ENCODE measurements at places on chromosomes 12 and 14.
A peak's percentile ranks its signal among the peaks of the same experiment; 100 is the strongest.

- no peak for DNase-seq
Observed at GRCh38 chr14:103960457-103961055, 18.2 kb upstream of the RD3L start.

DNA sequence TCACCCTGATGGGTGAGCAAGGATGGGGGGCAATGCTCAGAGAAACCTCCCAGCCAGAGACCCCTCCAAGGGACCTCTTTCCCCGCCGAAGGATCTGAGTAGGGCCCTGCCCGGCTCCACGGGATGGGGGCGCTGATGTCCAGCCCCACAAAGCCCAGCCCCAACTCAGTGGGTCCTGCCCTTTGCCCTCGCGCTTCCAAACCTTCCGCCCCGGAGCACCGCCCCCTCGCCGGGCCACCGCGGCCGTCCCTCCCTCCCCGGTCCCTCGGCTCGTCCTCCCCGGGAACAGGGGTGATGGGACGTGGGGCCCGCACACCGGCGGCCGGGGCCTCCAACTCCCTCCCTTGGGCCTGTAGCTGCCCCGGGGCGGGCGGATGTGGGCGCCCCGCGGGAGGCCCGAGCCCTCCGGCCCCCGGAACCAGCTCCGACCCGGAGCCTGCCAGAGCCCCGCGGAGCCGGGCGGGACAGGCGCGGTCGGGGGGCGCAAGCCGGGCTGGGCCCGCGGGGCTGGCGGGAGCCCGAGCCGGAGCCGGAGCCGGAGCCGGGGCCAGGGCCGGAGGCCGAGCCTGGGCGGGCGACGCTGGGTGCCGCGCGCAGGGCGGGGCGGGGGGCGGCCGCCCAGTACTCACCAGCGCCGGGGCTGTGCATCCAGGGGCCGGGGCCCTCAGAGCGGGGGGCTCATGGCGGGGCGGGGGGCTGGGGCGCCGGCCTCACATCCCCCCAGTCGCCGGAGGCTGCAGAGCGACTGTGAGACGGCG, 386 bp downstream of the HDAC7 start:
- DNase-seq: no peak

- DNase-seq: no peak
Observed at GRCh38 chr12:77494296-77494695, 336.4 kb upstream of the NAV3 start.

GRCh38 chr12:104199964-104200363, 15.6 kb upstream of the TXNRD1 start:
- no peak for DNase-seq

DNA sequence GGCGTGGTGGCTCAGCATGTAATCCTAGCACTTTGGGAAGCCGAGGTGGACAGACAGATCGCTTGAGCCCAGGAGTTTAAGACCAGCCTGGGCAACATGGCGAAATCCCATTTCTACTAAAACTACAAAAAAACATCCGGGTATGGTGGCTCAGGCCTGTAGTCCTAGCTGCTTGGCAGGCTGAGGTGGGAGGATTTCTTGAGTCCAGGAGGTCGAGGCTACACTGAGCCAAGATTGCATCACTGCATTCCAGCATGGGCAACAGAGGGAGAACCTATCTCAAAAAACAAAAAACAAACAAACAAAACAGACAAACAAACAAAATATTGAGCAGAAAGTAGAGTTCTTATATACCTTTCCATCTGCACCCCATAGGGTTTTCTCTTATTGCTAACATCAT, 9.0 kb upstream of the SLC25A21 start:
- DNase-seq: no peak

DNA sequence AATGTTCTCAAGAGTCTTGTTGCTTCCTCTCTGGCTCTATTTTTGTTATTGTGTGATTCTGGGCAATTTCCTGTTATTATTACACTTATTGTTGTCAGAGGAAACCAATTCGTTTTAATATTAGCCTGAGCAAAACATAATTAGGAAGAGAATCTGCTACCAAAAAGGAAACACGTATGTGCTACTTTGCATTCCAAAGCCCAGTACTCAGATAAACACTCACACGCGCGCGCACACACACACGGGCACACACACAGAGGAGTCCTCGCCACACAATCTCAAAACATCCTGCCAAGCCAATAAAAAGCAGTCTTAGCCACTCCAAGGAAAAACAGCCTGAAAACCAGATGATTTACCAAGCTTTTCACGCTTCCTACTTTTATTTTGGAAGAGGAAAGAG, 400.7 kb downstream of the NUAK1 start:
- DNase-seq: no peak

DNA sequence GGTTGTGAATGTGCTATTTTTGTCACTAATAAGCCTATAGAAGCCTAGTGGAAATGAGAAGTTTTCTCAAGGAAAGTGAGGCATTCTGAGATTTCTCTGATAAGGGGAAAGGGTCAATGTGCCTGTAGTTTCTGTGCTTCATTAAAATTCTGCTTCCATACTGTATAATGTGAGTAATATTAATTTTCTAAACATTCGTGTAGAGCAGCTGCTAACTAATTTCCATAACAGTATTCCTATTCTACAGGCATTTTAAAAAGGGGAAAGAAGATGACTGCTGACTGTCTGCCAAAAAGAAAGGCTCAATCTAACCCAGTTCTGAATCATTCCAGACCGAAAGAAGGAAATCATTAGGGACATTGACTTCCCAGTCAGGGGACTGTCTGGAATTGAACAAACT, 293.3 kb upstream of the TMPO start:
- no peak for DNase-seq

- no peak for DNase-seq
Observed at GRCh38 chr14:51552275-51552674, 99.4 kb upstream of the FRMD6 start.

DNA sequence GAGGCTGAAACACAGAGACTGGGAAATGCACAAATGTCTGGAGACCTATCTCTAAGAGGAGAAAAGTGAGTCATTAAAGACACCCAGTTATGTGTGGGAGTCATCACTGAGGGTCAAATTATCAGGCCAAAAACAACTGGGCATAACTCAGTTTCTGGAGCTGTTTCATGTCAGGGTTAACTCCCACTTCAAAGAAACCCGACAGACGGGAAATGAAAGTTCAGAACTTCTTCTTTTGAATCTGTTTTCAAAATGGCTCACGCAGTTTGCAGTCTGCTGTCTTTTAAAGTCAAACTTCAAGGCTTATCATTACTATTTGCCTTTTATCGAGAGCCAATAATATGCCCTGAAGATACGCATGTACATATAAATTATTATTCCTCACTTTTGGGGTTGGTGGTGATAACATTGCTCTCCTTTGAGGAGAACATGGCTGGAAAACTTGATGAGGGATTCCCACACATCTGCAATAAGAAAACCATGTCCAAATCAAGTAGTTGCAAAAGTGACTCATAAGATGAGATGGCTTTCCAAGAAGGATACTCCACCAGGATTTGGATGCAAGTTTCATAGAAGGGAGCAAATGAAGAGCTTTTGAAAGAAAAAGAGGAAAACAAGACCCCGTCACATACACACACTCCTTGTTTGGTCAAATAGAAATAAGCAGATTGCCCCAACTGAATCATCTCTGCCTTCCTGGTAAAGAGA, 341.4 kb downstream of the ADAMTS20 start:
- no peak for DNase-seq

DNA sequence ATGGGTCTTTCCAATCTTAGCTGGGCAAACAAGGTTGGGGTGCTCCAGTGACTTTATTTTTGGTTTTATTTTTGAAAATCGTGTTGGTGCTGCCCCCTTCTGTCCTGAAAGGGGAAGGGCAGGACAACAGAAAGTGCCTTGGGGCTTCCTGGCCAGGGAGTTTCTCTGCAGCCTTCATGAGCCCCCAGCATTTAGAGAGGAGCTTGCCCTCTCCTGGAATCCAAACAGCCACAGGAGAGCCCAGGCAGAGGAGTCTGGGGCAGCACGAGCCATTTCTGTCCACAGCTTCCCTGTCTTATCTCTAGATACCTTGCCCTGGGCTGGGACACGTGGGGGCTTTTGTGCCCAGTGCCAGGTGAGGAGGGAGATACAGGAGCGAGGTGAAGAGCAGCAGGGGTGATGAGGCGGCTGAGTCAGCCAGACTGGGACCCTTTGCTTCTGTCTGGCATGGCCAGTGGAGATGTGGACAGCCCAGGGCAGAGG, 4.4 kb upstream of the C1RL start:
- peak; percentile 45 for DNase-seq

- DNase-seq: no peak
Observed at GRCh38 chr14:105532735-105533141, 6.4 kb downstream of the TMEM121 start.

DNA sequence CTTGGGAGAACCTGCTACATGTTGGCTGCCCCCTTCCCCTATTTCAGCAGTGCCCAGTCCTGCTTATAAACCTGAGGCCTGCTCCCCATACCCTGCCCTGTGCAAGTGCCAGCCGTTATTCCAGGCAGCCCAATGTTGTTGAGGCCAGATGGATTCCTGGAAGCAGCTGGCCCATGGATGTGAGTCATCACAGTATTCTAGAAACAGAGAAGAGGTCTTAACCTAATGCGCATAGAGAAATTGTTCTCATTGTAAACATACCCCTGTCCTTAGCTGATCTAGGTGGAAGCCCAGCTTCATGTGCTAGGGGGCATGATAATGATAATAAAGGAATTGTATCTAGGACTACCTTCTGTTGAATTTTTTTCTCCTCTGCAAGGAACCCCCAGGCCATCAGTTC, 69.7 kb downstream of the TSPAN11 start:
- no peak for DNase-seq

DNA sequence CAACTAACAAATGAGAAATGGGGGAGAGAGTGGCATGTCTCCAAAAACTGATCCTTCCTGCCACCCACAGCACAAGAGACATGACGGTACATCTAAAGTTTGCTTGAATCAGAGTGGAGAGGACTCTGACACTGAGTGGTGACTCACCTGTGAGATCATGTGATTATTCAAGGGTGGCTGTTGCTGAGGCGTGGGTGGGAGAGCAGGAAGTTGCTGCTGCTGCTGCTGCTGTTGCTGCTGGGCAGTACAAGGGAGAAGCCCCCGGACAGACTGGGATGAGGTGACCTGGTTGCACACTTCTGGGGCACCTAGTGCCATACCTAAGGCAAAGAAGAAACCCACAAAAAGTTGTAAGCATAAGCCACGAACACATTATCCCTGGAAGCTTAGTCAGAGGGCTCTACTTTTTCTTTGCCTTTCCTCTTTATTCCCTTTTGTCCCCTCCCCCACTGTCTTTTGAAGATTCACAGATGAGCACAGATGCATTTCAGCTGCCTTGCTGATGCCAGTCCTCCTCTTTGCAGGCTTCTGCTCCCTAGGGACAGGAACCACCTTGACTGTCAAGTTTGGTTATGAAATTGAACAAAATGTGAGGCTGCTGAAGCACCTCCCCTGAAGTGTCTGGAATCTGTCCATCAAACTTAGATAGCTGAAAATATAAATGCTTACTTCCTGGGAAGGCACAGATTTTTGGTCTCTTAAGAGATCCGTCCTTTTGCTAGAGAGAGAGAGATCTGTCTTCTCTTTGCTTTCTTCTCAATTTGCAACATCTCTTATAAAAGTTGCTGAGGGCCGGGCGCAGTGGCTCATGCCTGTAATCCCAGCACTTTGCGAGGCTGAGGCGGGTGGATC, 29.4 kb upstream of the STAC3 start:
- peak; percentile 59 for DNase-seq

- no peak for DNase-seq
Observed at GRCh38 chr14:33539918-33540357, 410.9 kb downstream of the EGLN3 start.

DNA sequence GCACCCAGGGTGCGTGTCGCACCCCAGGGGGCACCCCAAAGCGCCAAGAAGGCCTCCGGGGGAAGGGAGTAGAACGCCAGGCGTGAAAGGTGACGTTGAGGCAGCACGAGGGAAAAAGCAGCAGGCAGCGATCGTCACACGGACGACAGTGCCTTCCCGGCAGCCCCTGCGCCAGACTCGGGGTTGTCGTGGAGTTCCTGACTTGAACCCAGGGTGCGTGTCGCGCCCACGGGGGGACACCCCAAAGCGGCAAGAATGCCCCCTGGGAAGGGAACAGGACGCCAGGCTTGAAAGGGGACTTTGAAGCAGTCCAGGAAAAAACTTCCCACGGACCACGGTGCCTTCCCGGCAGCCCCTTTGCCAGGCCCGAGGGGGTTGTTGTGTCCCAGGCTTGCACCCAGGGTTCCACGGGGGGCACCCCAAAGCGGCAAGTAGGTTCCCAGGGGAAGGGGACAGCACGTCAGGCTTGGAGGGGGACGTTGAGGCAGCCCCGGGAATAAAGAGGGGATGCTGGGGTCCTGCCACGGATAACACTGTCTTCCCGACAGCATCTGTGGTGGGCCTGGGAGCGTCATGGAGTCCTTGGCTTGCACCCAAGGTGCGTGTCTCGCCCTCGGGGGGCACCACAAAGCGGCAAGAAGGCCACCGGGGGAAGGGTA, 159.2 kb upstream of the ALG10B start:
- no peak for DNase-seq

DNA sequence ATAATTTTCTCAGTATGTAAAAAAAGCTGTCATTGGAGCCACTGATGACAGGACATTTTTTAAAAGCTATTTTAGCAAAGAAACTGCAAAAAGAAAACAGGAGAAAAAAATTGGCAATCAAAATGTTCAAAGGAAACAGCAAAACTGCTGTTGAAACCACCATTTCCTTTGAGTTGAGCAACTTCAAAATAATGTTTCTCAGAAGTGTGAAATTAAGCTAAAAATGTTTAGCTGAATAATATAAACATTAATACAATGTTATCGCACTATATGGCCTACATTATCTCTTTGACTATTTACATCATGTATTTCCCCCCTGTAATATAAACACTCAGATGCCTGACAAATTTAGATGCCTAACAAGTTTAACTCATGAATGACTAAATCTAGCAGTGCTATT, 23.4 kb upstream of the GLIPR1 start:
- DNase-seq: no peak

DNA sequence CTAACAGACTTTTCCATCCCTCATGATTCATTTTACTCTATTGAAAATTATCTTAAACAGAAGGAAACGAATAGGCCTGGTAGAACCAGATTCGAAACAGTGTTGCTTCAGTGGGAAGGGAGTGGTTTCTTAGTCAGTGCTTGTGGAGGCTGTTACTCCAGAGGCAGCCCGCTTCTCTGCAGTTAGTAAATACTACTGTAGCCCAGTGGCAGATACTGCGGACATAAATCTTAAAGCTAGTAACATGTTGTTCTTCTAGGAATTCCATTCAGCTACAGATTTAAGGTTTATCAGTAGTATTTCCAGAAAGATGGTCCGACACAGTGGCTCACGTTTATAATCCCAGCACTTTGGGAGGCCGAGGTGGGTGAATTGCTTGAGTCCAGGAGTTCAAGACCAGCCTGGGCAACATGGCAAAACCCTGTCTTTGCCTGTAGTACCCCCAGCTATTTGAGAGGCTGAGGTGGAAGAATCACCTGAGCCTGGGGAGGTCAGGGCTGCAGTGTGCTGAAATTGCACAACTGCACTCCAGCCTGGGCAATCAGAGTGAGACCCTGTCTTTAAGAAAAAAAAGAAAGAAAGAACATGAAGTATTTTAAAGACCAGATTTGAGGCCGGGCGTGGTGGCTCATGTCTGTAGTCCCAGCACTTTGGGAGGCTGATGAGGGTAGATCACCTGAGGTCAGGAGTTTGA, 45.9 kb downstream of the DIP2B start:
- no peak for DNase-seq

- DNase-seq: no peak
Observed at GRCh38 chr14:59283361-59283760, 94.9 kb downstream of the DAAM1 start.
